ENCODE measurements at places on chromosomes 4 and X.

DNA sequence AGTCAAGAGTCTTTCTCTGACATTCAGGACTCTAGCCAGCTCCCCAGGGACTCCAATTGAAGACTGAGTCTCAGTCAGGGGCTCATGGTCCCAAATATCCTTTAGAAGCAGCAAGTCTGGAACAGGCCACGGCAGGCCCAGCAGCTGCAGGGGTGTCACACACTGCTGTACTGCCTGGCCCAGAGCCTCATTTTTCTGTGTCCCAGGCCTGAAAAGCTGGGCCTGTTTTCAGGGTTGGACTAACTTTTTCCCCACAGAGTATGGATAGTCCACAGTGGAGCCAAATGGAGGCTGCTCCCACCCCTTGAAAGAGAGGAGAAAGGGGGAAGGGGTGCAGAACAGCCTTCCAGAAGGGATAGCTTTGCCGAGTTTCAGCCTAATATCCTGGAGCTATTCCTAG, 146.8 kb upstream of the NALF2 start:
- no peak for DNase-seq

GRCh38 chr4:22498866-22499265, 17.0 kb downstream of the ADGRA3 start:
- DNase-seq: no peak

DNA sequence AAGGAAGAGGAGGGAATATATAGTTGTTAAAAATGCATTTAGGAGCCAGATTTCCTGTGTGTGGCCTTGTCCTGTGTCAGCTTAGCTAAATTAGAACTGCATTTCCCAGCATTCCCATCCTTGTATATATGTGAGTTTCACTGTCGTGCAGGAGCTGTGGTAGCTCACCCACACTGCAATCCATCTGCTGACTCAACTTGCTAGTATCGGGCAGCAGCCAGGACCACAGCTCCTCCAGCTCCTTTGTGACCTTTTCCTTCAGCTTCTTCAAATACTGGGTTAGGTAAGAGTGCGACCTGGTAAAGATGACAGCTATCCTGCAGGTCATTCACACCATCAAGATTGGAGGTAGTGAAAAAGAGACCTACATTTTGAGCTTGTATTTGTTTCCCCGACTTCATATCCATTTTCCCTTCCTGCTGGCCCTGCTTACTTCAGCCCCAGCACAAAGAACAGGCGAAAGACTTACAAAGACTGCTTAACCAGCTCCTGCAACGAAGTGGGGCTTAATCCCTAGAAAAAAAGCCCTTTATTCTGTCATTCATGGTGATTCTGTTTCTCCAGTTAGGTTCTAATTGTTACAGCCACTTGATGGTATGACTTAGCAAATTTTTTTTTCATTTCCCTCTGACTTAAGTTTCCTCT, 11.4 kb downstream of the ASIC5 start:
- no peak for DNase-seq

DNA sequence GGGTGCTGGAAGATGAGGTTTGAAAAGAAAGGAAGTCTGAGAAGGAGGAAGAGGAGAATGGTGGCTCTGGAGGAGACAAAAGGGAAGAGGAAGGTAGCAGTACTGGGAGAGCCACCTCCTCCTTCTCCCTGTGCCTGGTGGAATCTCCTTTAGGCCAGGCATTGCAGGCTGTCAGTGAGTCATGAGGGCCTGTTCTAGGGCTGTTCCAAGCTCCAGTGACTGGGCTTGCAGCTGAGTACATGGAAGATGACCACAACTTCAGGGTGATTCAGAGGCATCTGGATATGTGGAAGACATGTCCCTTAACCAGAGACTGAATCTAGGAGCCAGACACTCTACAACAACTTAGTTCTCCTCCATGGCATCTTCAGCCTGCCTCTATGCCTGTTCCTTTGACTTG, 107.8 kb downstream of the EFNB1 start:
- no peak for DNase-seq

DNA sequence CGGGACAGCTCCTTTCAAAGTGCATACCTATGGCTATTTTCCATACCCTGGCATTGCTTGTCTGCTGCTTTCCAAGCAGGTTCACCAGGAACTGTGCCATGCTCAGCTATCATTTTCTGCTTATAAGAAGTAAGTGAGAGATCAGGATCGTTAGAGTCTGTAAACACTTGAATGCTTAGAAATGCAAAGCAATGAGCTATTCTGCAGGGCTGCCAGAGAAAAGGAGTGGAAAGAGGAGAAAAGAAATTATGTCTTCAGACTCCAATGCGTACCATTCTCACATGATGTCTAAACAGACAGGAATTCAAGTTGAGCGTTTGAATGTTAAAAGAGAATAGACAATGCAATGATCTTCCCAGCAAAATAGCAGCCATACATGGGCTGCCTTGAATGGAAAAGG, 245.5 kb upstream of the SLC7A11 start:
- DNase-seq: no peak

DNA sequence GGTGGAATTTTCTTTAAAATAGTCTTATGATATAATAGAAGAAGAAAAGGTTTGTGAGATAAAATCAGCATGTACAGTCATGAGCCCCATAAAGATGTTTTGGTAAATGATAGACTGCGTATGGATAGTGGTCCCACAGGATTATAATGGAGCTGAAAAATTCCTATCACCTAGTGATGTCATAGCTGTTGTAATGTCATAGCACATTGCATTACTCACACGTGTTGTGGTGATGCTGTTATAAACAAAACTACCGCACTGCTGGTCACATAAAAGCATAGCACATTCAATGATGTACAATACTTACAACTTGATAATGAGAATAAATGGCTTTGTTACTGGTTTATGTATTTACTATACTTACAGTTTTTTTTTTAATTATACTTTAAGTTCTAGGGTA, 715.2 kb upstream of the HTR2C start:
- no peak for DNase-seq

DNA sequence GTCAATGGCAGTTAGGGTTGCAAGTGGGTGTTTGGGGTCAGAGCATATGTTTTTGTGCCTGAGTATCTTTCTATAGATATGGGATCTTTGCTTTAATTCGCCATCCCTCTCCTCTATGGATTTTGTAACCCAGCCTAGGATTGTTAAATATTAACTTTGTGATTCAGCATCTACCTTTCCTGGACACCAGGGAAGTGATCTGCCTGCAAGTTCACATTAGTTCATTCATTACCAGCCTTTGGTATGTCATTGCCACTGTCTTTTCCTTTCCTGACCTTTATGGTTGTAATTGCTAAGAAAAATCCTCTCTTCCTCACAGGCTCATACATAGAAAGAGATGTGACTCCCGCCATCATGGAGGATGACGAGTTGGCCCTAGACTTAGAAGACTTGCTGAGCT, 73.8 kb downstream of the KIT start:
- DNase-seq: no peak

DNA sequence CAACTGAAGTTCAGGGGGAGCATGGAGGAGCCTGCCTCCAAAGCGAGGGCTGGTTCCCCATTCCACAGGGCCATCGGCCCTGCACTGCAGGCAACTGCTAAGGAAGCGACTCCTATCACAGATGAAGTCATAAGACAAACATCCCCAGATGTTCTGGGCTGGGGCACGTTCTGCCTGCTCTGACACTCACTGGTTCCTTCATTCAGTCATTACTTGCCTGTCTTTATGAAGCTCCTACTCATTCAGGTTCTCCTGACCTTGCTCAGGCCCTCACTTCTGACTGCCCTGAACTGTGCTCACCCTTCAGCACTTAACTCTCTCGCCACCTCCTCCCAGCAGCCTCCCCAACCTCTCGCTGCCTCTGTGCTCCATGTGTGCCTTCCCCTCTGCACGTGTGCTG, 2.5 kb upstream of the SLC2A9 start:
- no peak for DNase-seq

DNA sequence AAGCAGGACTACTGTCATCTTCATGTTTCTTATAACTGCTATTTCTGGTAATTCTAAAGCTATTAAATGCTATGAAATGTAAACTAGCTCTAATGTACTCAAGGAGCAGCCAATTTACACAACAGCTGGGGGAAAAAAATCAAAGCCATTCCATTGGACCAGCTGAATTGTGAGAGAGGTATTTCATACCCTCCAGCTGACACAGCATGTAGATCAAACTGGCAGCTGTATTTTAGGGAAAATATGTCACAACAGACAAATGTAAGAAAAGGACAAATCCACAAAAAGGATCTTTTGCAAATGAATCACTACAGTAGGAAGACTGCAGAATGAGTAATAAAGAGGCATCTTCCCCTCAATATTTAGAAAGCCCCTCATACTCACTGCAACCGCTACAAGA, 65.2 kb upstream of the FAM47B start:
- DNase-seq: no peak

DNA sequence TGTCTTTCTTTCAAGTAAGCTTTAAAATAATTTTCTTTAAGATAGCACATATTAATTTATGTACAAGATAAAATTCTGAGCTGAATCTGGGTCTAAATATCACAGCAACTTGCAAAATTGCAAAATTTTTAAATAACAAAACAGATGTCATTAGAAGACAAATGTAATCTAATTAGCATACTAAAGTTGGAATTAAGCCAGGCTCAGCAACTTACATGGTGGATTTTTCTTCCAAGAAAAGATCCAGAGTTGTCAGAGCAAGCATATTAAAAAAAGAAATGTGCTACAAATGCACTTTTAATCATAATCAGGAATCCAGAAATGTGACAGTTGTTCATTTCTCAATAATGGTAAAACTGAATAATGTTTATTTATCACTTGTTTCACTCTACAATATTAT, 906.9 kb upstream of the INTU start:
- DNase-seq: no peak

- DNase-seq: no peak
Observed at GRCh38 chr4:19010761-19011160, 989.2 kb upstream of the LCORL start.

GRCh38 chr4:85151371-85151770, 184.9 kb upstream of the WDFY3 start:
- DNase-seq: no peak

- DNase-seq: no peak
Observed at GRCh38 chr4:148205476-148205875, 236.7 kb downstream of the NR3C2 start.

- no peak for DNase-seq
Observed at GRCh38 chrX:17828171-17828570, 32.9 kb downstream of the RAI2 start.

- DNase-seq: no peak
Observed at GRCh38 chr4:182548156-182548555, 305.0 kb downstream of the TENM3 start.

DNA sequence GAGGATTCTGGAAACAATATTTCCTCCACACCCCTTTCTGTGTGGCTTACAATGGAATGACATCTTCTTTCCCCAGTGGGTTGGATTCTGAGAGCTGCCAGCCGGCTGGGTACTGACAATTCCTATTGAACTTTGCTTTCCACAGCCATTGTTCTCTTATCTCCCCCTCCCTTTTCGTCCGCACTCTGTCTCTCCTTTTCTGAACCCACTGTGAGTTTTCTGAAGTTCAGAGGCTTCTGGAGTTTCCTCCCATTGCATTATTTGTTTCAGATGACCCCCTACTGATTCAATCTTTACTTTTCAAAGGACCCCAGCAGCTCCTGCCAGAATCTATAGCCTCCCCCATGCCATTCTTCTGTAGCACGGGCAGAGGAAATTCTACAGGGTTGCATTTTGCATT, 10.4 kb downstream of the SMPX start:
- DNase-seq: no peak

DNA sequence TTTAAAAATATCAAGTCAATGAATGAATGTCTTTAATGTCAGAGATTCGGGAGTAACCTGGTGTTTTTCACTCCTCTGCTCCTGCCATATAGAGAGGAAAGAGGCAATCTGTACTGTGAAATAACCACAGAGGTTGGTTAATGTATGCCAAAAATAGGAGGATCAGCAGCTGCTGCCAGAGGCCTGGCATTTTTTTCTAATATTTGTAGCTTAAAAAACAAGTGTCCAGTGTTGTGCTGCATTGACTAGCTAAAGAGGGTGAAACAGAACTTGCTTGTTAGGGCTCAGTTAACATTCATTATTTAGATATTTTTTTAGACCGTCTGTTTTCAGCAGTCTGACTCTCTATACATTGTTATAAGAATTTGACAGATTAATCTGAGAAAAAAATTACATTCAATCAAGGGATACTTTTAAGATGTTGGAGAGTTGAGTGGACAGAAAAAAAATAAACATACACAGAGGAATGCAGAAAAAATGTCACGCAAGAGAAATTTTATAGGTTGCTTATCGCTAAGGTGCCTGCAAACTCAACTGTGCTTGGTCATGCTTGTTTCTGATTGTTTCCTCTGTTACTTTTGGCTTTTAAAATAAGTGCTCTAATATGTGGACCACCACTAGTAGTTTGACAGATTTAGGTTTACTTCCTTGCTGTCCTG, 392.3 kb upstream of the GALNT7 start:
- no peak for DNase-seq
